ENCODE measurements at places on chromosomes 7 and 10.

- DNase-seq, result no peak
These were observed 11.5 kb downstream of the SDK1 start for GRCh38 chr7:3312583-3312982.

GRCh38 chr7:121954803-121955202 is 81.8 kb downstream of the PTPRZ1 start:
- DNase-seq, result no peak

GRCh38 chr7:38905056-38905759 is 3.8 kb downstream of the VPS41 start:
- no peak for DNase-seq

- no peak for DNase-seq
These were observed 72.4 kb upstream of the LOXL4 start for GRCh38 chr10:98340261-98340939.

DNA sequence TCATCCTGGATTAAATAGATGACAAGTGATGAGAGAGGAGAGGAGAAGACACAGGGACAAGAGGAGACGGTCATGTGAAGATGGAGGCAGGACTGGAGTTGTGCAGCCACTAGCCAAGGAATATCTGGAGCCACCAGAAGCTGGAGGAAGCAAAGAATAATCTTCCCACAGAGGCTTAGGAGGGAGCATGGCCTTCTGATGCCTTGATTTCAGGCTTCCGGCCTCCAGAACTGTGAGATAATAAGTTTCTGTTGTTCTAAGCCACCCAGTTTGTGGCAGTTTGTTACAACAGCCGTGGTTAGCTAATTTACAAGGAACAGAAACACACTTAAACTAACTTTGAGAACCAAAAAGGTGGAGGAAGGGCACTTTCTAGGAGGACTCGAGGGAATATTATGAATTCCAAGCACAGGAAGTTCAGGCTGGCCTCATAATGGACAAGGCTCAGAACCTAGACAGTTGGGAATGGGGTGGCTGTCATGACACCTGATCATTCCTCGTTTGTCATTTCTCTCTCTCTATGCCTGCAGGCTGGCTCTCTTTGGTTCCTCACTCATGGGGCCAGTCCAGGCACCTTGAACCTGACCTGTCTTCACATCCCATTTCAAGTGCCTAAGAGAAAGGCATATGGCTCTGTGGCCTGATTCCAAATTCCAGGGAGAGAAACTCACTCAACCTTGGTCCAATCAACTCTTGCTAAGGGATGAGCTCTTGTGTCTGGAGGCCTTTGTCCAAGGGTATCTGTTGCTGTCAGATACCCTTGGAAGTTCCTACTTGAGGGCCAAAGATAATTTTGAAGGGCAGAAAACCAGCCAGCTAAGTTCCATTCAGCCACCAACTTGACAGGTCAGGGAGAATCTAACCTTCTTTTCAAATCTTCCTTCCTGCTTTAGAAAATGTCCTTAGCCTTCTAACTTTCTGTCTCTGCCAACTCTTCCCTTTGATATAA is 33.5 kb upstream of the PDZD8 start:
- DNase-seq, result no peak

Data from CD4-positive, alpha-beta T cell treated with Interleukin-21 for 1 hour (primary cell).